ENCODE measurements at places on chromosomes 16 and 17.

GRCh38 chr17:65328567-65328966, 191.4 kb downstream of the RGS9 start:
- no peak for DNase-seq

- DNase-seq: no peak
Observed at GRCh38 chr17:14818469-14818868, 446.7 kb downstream of the PMP22 start.

DNA sequence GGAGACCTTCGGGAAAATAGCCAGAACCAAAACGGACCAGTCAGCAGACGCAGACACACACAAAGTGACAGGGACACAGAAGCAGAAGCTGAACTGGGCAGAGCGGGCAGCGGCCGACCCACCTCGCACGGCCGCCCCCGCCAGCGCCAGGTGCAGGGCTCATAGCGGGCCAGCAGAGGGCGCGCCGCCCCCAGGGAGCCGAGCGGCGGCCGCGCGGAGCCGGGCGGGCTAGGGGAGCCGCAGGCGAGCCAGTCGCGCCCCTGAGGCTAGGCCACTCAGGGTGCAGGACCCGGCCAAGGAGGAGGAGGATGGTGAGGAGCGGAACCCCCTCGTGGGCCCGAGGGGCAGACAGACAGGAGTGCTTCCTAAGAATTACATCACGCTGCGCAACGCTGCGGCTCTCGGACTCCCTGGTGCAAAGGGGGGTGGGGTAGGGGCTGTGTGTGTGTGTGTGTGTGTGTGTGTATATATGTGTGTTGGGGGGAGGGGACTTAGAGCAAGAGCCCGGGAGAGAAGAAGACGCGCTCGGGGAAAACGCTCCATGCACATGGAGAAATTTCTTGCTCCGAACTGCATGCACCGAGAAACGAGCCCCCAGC, 913 bp upstream of the NOG start:
- peak; percentile 71 for DNase-seq

DNA sequence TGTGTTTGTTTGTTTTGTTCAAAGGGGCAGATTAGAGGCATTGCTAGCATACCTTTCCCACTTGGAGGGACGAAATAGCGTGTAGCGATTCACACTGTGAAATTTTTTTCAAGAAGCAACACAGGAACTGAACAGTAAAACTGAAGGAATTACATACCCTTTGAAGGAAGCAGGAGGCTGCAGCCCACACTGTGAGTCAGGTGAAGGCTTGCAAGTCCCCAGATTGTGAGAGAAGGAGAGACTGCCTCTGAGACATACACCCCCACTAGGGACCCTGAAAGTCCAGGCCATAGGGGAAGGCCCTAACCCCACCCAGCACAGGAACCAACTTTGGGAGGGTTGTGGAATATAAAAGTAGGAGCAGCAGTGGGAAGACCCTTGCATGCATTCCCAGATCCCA, 69.6 kb upstream of the HS3ST3A1 start:
- DNase-seq: no peak

GRCh38 chr17:6753546-6753945, 2.3 kb upstream of the XAF1 start:
- no peak for DNase-seq

- no peak for DNase-seq
Observed at GRCh38 chr17:27802033-27802432, 1.7 kb upstream of the NOS2 start.

- no peak for DNase-seq
Observed at GRCh38 chr16:14961405-14962186, 13.2 kb upstream of the PDXDC1 start.

GRCh38 chr17:69069226-69069750, 8.6 kb upstream of the ABCA9 start:
- DNase-seq: no peak

DNA sequence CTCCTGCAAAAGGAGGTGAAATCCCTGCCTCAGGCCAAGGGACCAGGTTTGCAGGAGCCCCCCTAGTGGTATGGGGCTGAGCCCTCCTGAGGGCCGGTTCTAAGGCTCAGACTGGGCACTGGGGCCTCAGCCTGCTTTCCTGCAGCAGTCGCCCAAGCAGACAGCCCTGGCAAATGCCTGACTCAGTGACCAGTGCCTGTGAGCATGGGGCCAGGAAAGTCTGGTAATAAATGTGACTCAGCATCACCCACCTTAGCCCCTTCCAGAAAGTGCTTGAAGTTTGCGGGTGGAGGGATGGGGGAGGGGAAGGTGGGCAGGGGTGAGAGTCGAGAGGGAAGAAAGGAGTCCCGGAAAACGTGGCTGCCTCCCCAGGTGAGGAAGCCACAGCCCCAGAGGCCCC, 2.1 kb downstream of the MC1R start:
- no peak for DNase-seq

DNA sequence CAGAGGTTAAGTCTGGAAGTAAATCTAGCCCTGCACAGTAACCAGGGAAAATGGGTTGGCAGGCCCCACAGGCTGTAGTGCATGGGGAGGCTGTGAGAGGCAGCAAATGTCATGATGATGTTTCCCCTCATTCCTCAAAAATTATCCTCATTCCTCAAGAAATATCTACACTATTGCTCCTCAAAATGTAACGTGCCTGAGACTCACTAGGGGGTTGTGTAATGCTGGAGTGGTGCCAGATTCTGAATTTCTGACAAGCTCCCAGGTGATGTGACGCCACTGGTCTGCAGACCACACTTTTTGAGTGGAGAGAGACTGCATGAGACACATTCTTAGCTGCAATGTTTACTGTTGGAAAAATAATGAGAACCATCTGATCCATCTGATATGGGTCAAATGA, 1.2 kb upstream of the MPP3 start:
- DNase-seq: no peak

- no peak for DNase-seq
Observed at GRCh38 chr17:74972107-74972972, at the start of gene HID1. TSS of gene HID1 (minus strand) at chr17:74972759. CDS start at chr17:74972656, 103 bp downstream.

- no peak for DNase-seq
Observed at GRCh38 chr16:84292011-84292410, 2.7 kb upstream of the WFDC1 start.

- DNase-seq: no peak
Observed at GRCh38 chr16:29990883-29991570, 4.4 kb downstream of the HIRIP3 start.

GRCh38 chr17:27379888-27380533, 76.2 kb upstream of the KSR1 start:
- peak; percentile 34 for DNase-seq

- DNase-seq: no peak
Observed at GRCh38 chr16:20859699-20860098, 40.5 kb downstream of the DCUN1D3 start.

DNA sequence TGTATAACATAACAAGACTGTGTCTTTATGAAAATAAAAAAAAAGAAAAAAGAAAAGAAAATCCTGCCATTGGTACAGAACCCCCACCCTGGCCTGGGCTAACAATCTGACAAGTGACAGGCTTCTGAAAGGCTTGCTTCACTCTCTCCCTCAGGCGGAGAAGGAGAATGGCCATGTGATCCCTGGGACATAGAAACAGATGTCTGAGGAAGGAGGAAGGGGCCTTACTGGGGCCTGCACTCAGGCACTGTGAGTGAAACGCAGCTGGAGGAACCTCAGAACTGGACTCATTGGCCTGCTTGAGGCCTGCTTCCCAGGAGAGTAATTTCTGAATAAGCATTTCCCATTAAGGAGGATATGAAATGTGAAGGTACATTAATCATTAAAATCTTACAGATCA, 17.5 kb downstream of the MAP3K14 start:
- no peak for DNase-seq

GRCh38 chr16:3022208-3022683, 1.5 kb downstream of the HCFC1R1 start:
- peak; percentile 97 for DNase-seq

- DNase-seq: no peak
Observed at GRCh38 chr17:31792007-31792585, 66.9 kb downstream of the COPRS start.

GRCh38 chr17:72332367-72332766, 211.5 kb downstream of the SOX9 start:
- DNase-seq: no peak

DNA sequence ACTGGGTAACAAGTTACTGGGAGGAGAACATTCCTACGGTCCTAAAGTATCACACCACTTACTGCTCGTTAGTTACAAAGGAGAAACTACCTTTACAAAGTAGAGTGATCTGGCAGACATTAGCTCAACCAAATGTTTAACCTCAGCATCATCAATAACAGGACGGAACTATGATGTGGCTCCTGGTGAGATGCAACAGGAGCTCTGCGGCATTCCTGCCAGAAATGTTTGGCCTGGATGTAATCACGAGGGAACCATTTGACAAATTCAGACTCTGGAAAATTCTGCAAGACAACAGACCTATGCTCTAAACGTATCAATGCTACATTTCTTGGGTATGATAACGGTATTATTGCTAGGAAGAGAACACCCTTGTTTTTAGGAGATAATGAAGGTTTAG, 80.4 kb downstream of the MRM3 start:
- DNase-seq: no peak

DNA sequence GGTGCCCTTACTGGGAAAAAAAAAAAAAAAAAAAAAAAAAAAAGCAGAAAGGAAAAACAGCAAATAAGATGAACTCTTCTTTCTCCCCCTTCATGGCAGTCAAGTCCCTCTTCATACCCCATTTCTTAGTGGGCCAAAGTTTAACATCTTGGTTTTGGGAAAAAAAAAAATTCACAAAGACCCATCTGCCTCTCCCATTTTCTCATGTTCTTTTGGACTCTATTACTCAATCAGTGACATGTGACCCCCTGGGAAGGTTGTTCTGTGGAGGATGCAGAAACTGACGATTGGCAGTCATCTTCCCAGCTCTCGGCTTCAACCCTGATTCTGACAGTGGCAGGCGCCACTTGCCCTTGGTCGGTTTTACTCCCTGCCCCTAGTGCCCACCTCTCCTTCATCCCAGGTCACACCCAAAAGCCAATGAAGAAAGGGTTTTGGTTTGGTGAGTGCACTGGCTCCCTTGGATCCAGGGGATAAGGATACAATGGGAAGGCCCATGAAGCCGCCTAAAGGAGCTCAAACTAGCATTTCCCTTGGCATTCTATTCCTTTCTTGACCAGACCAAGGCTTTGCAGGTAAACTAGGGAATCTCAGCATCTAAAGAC, 60.7 kb upstream of the TBX2 start:
- DNase-seq: no peak

DNA sequence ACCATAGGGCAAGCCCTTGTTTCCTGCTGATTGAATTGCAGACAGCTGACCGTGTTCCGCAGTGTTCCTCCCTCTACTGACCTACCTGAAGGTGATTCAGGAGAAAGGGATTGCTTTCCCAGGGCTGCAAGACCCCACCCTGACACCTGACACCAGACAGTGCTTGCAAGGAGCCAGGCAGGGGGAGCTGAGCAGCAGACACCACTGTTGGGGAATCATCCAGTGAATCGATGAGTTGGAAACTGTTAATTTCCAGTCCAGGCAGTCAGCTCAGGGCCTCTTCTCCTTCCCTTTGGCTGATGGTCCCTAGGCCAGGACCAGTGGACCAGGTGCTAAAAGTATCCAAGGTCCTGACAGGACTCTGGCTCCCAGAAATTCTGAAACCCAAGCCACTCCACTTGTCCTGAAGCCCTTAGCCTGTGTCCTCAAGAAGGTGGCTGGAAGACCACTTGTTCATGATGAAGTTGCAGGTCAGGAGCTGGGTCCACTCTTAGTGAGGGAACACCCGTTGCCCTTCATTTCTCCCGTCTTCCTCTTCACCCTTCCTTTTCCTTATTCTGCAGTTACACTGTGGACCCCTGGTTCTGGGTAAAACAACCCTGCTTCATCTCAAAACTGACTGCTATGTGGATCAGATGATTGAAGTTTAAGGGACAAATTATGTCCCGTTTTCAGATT, 9.5 kb upstream of the UNK start:
- DNase-seq: no peak
